NK-92 treated with Interleukin-12 subunit alpha and Interleukin-12 subunit beta, amount 100 ng/mL, for 24 hours (cell line): ENCODE measurements at places on chromosomes 3 and 15.

DNA sequence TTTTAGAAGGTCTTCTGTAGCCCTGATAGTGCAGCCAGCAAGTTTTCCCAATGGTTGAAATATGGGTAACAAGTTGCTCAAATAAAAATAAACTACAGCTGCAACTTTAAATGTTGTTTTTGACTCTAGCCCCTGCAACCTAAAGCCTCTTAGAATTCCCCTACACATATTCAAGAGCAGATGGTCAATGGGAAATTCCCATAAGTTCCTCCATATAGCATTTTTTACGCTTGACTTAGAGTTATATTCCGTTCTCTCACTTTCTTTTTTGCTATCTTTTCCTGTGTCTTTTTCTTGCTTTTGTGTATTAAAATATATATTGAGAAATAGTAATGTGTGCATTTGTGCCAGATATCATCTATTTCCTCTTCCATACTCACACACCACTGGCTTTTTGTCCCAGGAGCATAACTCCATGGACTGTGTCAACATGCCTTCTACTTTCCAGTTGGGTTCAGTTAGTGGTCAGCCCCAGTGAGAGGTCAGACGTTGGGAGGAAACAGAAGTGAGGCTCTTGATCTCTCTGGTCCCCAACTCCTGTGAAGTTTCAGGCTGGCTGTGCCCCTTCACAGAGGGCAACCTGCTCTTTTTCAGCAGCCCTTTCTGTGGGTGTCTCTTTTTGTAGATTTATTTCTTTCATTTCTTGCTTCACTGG lies 63.3 kb upstream of the TP63 start:
- no peak for DNase-seq

GRCh38 chr3:179961071-179961702 lies 75.5 kb downstream of the PEX5L start:
- DNase-seq, result no peak

- no peak for DNase-seq
Measured at GRCh38 chr3:47612178-47612577, 33.5 kb upstream of the CSPG5 start.

DNA sequence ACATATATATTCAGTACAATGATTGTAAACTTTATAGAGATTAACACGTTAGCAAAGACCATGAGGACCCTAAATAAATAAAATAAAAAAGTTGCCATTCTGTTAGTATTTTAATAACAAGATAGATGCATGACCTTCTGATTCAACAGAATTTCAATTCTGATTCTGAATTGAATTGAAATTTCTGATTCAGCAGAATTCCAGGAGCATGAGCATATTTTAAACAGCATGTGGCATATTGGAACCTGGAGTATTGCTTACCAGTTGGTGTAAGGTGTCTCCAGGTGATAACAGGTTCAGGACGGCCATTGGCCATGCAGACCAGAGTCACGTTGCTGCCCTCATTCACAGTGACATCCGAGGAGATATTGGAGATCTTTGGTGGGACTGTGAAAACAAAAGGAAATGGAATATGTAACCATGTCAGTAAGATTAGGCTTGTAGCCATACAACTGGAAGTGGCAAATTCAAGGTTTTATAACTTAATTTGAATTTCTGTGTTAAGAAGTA lies 396.0 kb downstream of the GAP43 start:
- DNase-seq, result no peak

DNA sequence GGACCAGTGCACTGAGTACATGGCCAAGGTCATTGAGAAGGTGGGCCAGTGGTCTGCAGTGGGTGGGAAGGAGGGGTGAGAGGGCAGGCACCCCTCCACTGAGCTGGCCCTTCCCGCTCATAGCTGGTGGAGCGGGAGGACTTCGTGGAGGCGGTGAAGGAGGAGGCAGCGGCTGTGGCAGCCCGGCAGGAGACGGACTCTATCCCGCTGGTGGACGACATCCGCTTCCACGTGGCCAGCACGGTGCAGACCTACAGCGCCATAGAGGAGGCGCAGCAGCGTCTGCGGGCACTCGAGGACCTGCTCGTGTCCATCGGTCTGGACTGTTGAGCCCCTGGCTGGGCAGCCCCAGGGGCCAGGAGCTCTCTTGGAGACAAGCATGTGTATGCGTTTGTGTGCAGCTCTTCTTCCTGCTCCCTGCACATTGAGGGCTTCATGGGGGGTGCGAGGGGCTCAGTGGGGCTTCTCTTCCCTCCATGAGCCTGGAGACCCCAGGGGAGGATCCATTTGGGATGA lies 7.5 kb downstream of the ABTB1 start:
- no peak for DNase-seq

GRCh38 chr3:184952671-184953070 lies 140.7 kb downstream of the VPS8 start:
- no peak for DNase-seq

GRCh38 chr3:85081191-85081906 lies 122.6 kb downstream of the CADM2 start:
- DNase-seq, result no peak

- no peak for DNase-seq
Measured at GRCh38 chr3:119019767-119020518, 14.7 kb downstream of the IGSF11 start.

- DNase-seq, result no peak
Measured at GRCh38 chr15:53389271-53390037, 370.0 kb downstream of the WDR72 start.

- DNase-seq, result no peak
Measured at GRCh38 chr15:89860431-89860830, 33.4 kb downstream of the AP3S2 start.

- no peak for DNase-seq
Measured at GRCh38 chr3:120420928-120421551, 29.8 kb downstream of the FSTL1 start.

GRCh38 chr3:14329842-14330241 lies 72.6 kb upstream of the SLC6A6 start:
- no peak for DNase-seq

DNA sequence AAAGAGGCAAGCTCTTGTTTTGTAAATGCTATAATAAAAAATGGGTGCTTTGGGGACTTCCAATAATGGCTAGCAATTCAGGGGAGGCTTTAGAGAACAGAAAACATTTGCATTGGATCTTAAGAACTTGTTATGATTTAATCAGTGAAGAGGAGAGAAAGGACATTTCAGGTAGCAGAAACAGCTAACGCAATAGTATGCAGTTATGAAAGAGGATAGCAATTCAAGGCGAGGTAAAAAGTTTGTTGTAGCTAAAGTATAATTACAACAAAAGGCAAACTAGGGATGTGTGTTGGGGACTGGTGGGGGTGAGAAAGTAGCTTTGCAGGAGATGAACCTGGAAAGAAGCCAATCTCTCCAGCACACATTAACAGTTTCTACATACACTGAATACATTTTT lies 558.7 kb upstream of the SEMA6D start:
- no peak for DNase-seq

DNA sequence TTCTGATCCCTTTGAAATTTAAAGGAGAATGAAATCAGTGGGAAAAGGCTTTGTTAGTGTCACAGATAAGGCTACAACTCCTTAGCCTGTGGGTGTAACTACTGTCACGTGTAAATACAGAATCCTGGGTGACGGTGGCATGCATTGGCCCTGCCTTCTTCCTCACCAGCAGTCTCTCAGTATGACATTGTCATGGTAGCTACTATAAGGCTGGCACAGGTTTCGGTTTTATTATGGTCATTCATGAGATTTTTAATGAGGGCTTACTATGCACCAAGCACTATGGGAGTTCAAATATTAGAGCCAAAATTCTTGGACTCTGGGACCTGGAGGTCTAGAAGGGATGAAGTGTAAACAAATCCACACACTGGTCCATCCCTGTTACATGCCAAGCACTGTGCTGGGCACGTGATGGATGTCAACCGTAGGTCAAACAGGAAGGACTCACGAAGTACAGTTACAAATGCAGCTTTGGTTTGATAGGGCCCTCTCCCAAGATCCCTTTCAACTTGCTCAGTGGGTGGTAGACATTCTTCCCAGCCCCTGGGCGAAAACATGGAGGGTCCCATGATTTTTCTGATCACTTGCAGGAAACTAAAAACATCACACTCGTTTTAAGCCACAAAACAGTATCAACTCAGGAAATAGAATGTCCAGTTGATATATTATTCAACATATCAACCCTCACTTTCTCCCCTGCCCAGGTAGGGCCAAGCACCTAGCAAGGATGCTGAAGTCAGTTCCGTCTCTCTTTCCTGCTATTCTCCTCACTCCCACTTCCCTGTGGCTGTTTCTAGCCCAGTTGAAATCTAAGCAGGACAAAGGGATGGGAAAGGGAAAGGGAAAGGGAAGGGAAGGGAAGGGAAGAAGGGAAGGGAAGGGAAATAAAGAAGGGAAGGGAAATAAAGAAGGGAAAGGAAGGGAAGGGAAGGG lies 25.3 kb downstream of the BFSP2 start:
- DNase-seq, result no peak

- DNase-seq, result no peak
Measured at GRCh38 chr15:85543741-85544155, 163.3 kb downstream of the AKAP13 start.

GRCh38 chr3:27805282-27805681 lies 83.2 kb upstream of the EOMES start:
- no peak for DNase-seq

- no peak for DNase-seq
Measured at GRCh38 chr15:69652293-69652692, 199.7 kb downstream of the RPLP1 start.

- DNase-seq, result no peak
Measured at GRCh38 chr15:69290346-69291164, 8.2 kb upstream of the PAQR5 start.

GRCh38 chr3:36956155-36956554 lies 11.3 kb upstream of the TRANK1 start:
- DNase-seq, result no peak

GRCh38 chr3:81726132-81726531 lies 35.3 kb downstream of the GBE1 start:
- DNase-seq, result no peak
